ENCODE measurements at places on chromosomes 13 and 19.

GRCh38 chr13:59250336-59251189 is 913.2 kb downstream of the DIAPH3 start:
- no peaks in the 10 kb centered on the region for H3K36me3 ChIP-seq
- no peak for DNase-seq
- no peak overlapping the region for H3K27ac ChIP-seq
- H3K4me3 ChIP-seq = no peak overlapping the region
- H3K27me3 ChIP-seq = no peaks in the 10 kb centered on the region

- no peak overlapping the region for H3K4me3 ChIP-seq
- no peaks in the 10 kb centered on the region for H3K27me3 ChIP-seq
- no peaks in the 10 kb centered on the region for H3K4me1 ChIP-seq
- H3K27ac ChIP-seq = no peak overlapping the region
These were observed 1.3 kb downstream of the APOC2 start for GRCh38 chr19:44947041-44947581.

GRCh38 chr13:76830805-76831204 is 55.4 kb downstream of the KCTD12 start:
- no peaks in the 10 kb centered on the region for H3K27me3 ChIP-seq
- H3K36me3 ChIP-seq = no peaks in the 10 kb centered on the region
- no peak for DNase-seq
- H3K4me1 ChIP-seq = no peaks in the 10 kb centered on the region

GRCh38 chr13:94080527-94080926 is 399.0 kb downstream of the DCT start:
- no peaks in the 10 kb centered on the region for H3K27me3 ChIP-seq
- no peak overlapping the region for H3K27ac ChIP-seq
- no peak for DNase-seq
- H3K4me1 ChIP-seq = no peaks in the 10 kb centered on the region
- H3K36me3 ChIP-seq = no peaks in the 10 kb centered on the region
- H3K4me3 ChIP-seq = no peak overlapping the region

GRCh38 chr13:30138511-30138910 is 168.8 kb downstream of the KATNAL1 start:
- H3K4me3 ChIP-seq = no peak overlapping the region
- no peak overlapping the region for H3K27ac ChIP-seq
- H3K27me3 ChIP-seq = no peaks in the 10 kb centered on the region

DNA sequence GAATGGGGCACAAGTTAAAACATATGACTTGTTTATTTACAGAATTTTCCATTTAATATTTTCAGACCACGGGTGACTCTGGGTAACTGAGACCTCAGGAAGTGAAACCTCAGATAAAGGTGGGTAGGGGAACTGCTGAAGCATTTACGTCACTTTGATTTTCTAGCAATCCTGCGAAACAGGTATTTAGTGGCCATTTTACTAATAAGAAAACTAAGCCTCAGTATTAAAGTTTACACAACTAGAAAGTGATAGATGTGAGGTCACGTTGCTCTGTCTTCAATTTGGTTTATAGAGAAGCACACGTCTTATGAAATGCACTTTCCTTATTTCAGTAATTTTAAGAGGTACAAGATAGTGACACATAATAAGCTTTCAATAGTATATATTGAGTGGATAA is 402.8 kb downstream of the FGF9 start:
- DNase-seq = no peak
- no peaks in the 10 kb centered on the region for H3K36me3 ChIP-seq
- H3K27ac ChIP-seq = no peak overlapping the region

- no peak overlapping the region for H3K27ac ChIP-seq
- H3K27me3 ChIP-seq = no peaks in the 10 kb centered on the region
- H3K4me3 ChIP-seq = no peak overlapping the region
- no peaks in the 10 kb centered on the region for H3K4me1 ChIP-seq
- no peaks in the 10 kb centered on the region for H3K36me3 ChIP-seq
These were observed 32.8 kb downstream of the TNFSF13B start for GRCh38 chr13:108302279-108302678.

DNA sequence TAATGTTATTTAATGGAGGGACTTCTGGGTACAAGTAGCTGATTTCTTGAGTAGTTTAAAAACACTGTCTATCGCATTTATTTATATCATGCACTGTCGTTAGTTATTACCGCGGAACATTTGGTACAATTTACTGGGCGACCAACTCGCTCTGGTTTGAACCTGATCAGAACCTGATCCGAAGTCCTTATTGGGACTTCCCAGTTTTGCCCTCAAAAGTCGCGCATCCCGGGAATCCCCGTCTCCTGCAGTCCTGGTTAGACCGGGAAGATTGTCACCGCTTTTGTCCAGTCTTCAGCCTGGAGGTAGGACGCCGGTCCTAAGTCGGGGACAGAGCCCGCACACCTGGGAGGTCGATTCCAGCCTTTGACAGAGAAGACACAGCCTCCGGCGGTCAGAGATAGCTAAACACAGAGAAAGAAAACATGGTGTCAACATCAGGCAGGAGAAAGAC is 694 bp downstream of the CLN5 start:
- H3K27ac ChIP-seq = no peak overlapping the region
- H3K4me1 ChIP-seq = peaks cover 5% of the 10 kb centered on the region
- no peaks in the 10 kb centered on the region for H3K27me3 ChIP-seq
- H3K4me3 ChIP-seq = peak overlapping the region; percentile 85
- peak; percentile 5 for DNase-seq
- peaks cover 21% of the 10 kb centered on the region for H3K36me3 ChIP-seq

- no peaks in the 10 kb centered on the region for H3K27me3 ChIP-seq
- H3K36me3 ChIP-seq = peaks cover 2% of the 10 kb centered on the region
- H3K4me3 ChIP-seq = peak overlapping the region; percentile 27
- DNase-seq = peak; percentile 97
These were observed 2.5 kb downstream of the PRR36 start for GRCh38 chr19:7871437-7872305.

DNA sequence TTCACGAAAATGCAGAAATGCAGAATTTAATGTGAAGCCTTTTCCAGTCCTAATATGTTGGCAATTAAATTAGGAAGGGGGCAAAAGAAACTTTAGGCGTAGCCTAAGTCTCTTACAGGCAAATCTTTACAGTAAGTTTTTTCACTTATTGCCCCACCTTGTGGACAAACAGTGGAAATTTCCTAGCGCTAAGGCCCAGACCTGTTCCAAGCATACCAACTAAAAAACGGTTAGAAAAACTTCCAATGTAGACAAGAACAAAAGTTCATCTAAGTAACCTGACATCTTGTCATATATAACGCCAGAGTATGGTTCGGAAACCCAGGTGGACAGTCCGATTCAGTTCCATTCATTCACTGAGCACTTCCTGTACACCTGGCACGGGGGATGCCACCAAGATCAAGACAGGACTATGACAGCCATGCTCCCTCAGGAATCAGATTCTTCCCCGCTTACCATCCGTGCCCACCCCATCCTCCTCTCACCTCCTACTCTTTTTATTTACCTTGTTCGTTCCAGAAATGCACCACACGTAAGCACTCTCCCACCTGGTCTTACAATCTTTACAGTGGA is 4.9 kb downstream of the ZAR1L start:
- peak; percentile 41 for DNase-seq
- no peak overlapping the region for H3K4me3 ChIP-seq
- no peaks in the 10 kb centered on the region for H3K4me1 ChIP-seq
- no peaks in the 10 kb centered on the region for H3K36me3 ChIP-seq

DNA sequence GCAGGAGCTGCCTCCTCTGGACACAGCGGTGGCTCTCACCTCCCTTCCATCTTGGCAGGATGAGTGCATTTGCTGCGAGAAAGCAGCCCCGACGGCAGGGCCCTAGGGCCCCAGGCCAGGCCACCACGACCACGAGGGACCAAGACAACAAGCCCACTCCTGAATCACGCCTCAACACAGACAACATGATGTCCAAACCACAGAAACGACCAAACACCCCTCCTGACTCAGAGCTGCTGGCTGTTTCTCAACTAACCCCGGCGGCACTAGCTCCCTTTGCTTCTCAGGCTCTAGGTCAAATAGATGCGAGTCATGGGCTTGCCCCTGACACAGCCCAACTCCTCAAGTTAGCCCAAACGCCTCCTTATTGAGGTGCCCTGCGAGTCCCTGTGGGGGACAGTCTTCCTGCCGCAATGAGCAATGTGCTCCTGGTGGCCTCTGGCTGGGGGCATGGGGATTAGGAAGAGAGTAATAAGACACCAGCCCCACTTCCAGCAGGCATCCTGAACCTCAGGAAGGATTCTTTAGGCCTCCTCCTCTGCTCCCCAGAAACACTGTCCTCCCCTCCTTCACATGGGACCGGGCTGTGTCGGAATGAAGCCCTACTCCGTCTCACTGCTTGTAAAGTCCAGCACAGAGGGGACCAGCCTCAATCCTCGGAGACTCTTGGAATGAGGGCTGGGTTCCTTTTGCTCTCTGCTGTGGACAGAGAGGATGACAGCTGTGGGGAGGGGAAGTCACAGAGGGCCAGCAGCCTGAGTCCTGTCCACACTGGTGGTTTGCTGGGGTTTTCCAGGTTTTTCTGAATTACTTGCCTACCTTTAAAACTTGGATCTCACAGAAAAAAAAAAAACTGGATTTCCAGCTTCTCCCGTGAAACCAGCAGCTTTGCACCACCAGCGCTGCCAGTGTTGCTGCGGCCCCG is 6.9 kb upstream of the ATF5 start:
- H3K27ac ChIP-seq = no peak overlapping the region
- no peak for DNase-seq
- H3K27me3 ChIP-seq = no peaks in the 10 kb centered on the region
- H3K4me1 ChIP-seq = peaks cover 12% of the 10 kb centered on the region
- H3K4me3 ChIP-seq = no peak overlapping the region

- no peak for DNase-seq
- H3K4me1 ChIP-seq = peaks cover 6% of the 10 kb centered on the region
- H3K27ac ChIP-seq = no peak overlapping the region
- H3K4me3 ChIP-seq = no peak overlapping the region
These were observed 45.5 kb downstream of the EFNB2 start for GRCh38 chr13:106489849-106490568.

- H3K27ac ChIP-seq = no peak overlapping the region
- DNase-seq = no peak
- H3K4me3 ChIP-seq = no peak overlapping the region
- peaks cover 12% of the 10 kb centered on the region for H3K4me1 ChIP-seq
- no peaks in the 10 kb centered on the region for H3K36me3 ChIP-seq
- H3K27me3 ChIP-seq = peaks cover 10% of the 10 kb centered on the region
These were observed 51.2 kb upstream of the SHKBP1 start for GRCh38 chr19:40525234-40526051.

DNA sequence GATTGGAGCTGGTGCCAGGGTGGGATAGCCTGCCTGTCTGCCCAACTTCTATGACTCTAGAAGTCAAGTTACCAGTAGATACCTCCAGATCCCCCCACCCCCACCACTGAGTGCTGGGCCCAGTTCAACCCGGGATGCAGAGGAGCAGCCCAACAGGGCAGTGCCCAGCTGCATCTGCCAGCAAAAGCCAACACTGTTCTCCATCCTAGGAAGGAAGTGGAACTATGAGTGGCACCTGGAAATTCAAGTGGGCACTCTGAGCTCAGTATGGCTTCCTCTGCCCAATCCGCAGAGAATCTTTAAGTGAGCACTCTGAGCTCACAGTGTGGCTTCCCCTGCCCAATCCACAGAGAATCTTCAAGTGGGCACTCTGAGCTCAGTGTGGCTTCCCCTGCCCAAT is 14.2 kb downstream of the TUBGCP3 start:
- H3K36me3 ChIP-seq = no peaks in the 10 kb centered on the region
- DNase-seq = no peak
- peaks cover 16% of the 10 kb centered on the region for H3K4me1 ChIP-seq
- H3K4me3 ChIP-seq = no peak overlapping the region

- no peaks in the 10 kb centered on the region for H3K4me1 ChIP-seq
- peaks cover under 1% of the 10 kb centered on the region for H3K36me3 ChIP-seq
- H3K4me3 ChIP-seq = peak overlapping the region; percentile 87
These were observed 667 bp downstream of the ZNF878 start for GRCh38 chr19:12052091-12052496.

GRCh38 chr19:41449865-41450178 is 6.9 kb downstream of the ERICH4 start:
- no peak for DNase-seq
- H3K27ac ChIP-seq = no peak overlapping the region
- H3K27me3 ChIP-seq = peaks cover 2% of the 10 kb centered on the region
- H3K4me3 ChIP-seq = no peak overlapping the region
- no peaks in the 10 kb centered on the region for H3K36me3 ChIP-seq

- DNase-seq = no peak
- H3K27me3 ChIP-seq = no peaks in the 10 kb centered on the region
- H3K4me3 ChIP-seq = no peak overlapping the region
- H3K27ac ChIP-seq = peak overlapping the region; percentile 93
These were observed 34.3 kb upstream of the MEDAG start for GRCh38 chr13:30871588-30872275.

DNA sequence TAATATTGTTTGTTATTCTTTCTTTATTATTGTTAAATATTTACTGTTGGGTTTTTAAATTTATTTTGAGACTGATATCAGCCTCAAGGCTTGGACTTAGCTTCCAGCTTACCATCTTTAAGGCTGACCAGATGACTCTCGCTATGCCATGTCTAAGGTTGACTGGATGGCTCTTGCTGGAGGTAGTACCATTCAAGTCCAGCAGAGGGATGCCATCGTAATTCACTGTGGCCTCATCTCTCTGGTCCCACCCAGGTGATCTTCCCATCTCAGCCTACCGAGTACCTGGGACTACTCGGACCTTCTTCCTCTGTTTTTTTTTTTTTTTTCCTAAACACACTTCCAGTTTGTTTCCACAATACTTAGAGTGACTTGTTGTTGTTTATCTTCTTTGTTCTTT is 41.7 kb upstream of the ZNF91 start:
- H3K36me3 ChIP-seq = no peaks in the 10 kb centered on the region
- no peak overlapping the region for H3K4me3 ChIP-seq
- H3K27me3 ChIP-seq = no peaks in the 10 kb centered on the region
- no peaks in the 10 kb centered on the region for H3K4me1 ChIP-seq
- DNase-seq = no peak

DNA sequence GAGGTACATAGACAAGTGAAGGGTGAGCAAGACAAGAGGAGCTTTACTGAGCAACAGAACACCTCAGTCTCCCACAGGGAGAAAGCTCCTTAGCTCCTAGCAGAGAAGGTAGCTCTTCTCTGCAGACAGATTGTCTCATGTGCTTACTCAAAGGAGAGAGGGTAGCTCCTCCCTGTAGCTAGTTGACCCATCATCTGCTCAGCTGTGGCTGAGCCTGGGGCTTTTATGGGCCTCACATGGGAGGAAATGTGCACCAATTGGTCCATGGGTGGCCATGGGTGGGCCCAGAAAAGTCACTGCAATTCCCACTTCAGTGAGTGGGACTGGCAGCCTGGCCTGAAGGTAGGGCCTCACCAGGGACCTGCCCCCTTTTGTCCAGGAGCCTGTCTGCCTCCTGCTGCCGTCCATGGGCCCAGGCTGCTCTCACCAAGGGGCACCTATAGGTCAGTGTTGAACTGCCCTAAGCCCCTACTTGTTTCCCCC is 246.2 kb downstream of the GPC6 start:
- no peaks in the 10 kb centered on the region for H3K27me3 ChIP-seq
- no peak for DNase-seq
- no peaks in the 10 kb centered on the region for H3K36me3 ChIP-seq

GRCh38 chr13:48790966-48791365 is 137.2 kb downstream of the CYSLTR2 start:
- no peaks in the 10 kb centered on the region for H3K4me1 ChIP-seq
- H3K27me3 ChIP-seq = no peaks in the 10 kb centered on the region
- H3K36me3 ChIP-seq = no peaks in the 10 kb centered on the region
- H3K4me3 ChIP-seq = no peak overlapping the region
- no peak for DNase-seq

GRCh38 chr13:25179832-25180774 is 8.0 kb upstream of the AMER2 start:
- H3K36me3 ChIP-seq = no peaks in the 10 kb centered on the region
- H3K4me1 ChIP-seq = peaks cover 17% of the 10 kb centered on the region
- no peaks in the 10 kb centered on the region for H3K27me3 ChIP-seq
- no peak overlapping the region for H3K27ac ChIP-seq
